ENCODE measurements at places on chromosomes 13 and 19.

GRCh38 chr19:50803633-50804419 lies 13.6 kb downstream of the ACP4 start:
- no peak for DNase-seq

- DNase-seq = no peak
Observed at GRCh38 chr19:40278361-40279035, 6.6 kb downstream of the AKT2 start.

DNA sequence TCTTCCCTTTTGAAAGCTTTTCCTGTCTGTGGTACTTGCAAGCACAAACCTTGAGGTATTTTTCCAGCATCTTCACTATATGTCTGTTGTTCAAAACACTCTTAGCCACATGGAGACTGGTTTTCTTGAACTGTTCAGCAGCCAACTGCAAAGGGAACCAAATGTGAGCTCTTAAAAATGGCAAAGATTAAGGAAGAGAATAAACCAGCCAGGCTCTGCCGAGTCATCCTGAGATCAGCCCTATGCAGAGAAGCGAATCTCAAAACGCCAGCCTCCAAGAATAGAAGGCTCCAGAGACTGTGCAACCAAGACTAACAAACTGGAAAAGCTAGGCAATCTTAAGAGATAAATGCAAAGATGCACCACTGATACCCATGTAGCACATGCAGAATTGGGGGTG lies 20.7 kb downstream of the AKAP8 start:
- no peak for DNase-seq

DNA sequence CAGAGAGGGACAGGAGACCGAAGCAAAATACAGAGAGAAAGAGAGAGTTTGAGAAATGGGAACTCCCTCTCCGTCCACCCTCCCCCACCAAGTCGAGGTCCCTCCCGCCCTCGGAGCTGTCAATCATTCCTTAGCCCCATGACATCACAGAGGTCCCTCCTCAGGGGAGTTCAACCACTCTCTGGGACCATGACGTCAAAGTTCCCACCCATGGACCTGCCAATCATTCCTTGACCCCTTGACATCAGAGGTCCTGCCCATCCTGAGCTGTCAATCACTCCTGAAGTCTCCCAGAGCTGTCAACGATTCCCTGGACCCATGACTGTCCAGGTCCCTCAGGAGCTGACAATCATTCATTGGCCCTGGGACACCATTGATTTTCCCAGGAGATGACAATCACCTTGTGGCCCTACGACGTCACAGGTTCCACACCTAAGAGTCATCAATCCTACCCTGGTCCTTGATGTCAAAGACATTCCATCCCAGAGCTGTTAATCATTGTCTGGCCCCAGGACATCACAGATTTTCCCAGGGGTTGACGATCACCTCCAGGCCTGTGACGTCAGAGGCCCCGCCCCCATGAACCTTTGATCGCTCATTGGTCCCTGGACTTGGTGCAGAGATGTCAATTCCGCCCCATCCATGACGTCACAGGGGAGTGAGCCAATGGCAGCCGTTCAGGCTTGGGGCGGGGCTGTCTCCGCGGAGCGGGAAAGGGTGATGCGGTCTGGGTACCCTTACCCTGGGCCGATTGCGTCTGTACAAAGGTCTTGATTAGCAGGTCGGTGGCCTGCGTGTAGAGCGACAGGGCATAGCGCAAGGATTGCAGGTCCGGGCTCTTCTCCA lies 61.7 kb downstream of the COLGALT1 start:
- no peak for DNase-seq

GRCh38 chr19:36488846-36489117 lies 579 bp downstream of the ZNF566 start:
- DNase-seq = peak; percentile 15

GRCh38 chr19:5406816-5407215 lies 48.4 kb upstream of the ZNRF4 start:
- no peak for DNase-seq

GRCh38 chr19:15300533-15301197 lies 31.7 kb downstream of the BRD4 start:
- no peak for DNase-seq

DNA sequence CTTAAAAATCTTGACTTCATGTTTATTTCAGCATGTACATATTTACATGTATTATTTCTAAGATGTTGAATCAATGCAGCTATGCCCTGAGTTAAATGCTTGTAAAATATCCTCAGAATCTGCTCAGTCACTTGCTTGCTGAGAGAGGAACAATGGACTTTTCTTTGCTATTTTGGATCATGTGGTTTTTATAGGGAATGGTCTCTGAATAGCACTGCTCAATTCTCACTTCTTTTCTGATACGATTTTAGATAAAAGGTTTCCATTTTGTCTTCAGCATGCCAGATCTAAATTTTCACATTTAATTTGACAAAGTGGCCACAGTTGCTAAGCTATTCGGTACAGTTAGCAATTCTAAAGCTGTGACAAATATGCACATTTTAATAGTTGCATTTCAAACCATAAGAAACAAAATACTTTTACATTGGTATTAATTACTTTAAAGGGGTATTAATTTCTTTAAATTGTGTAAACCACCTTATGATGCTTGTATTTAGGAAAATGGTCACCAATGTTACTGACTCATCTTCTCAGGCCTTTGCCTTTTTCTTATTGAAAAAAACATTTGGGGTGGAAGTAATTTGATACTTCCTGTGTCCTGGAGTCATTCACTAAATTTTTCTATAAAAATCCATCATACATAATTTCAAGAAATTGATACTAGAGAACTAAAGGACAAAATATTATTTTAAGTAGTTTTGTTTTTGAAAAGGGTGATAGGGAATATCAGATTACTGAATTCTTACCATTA lies 113.5 kb downstream of the MYO16 start:
- DNase-seq = no peak

DNA sequence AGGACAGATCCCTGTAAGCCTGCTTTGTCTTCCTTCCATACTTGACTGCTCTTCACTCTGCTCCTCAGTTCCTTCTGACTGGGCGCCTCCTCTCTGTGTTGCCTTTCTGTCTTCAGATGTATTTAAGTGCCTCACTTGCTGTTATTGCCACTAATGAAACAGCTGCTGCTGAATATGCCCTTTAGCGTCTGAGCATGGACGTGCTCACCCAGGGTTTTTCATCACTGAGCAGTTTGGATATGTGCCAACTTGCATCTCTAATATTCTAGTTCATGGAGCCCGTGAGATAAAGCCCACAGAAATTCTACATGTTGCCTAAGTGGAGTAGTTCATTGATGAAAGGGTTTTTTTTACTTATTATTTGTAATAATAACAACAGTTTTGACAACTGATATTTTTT lies 198.2 kb downstream of the MYO16 start:
- DNase-seq = no peak

Measured in activated T-helper 1 cell treated with Interleukin-2 at 50 U/mL for 16 hours (primary cell).